ENCODE measurements at places on chromosomes 3 and 15.

GRCh38 chr3:180913581-180914404 lies 1.3 kb downstream of the FXR1 start:
- no peak for DNase-seq

DNA sequence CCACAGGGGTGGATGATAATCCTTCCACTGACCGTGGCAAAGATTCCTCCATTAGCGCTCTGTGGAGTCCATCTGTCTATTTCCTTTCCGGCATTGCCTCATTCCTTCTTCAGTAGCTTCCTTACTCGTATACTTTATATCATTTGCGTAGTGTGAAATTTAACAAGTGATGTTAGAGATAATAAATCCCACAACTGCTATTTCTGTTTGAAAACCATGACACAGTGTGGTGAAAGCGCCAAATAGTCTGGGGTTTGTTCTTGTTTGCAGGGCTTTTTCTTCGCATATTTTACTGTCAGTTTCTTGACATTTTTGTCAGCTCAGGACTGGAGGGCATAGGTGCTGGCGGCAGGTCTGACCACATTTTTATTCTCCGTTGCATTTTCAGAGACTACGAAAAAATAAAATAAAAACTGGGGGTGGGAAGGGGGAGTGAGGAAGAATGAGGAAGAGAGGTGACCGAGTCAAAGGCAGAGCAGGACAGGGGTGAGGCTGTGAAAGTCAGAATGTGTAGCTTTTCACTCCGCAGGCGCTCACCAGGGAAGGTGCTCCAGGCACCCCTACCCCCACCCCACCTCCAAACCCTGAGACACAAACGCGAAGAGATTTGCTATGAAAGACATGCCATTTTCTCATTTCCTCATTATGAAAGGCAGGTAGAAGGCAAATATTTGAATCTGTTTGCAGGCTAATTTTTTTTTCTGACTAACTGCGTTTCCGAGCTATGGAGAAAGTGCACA lies 965.0 kb downstream of the MCTP2 start:
- no peak for DNase-seq

DNA sequence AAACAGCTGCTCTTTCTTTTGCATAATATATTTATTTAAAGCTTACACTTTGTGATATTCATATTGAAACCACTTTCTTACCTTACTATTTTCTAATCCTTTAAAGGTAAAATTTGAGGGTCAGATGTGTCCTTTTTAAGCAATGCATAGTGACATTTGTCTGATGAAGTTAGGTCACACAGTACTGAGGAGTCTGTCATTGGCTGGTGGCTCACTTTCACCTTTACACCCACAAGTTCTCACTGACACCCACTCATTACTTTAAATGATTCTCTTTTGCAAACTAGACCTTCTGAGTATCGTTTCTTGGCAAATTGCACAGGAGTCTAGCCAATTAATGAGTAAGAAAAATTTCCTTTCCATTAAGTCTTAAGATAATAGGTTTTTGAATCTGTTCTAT lies 758.3 kb upstream of the ARPP21 start:
- DNase-seq = no peak

GRCh38 chr15:47473106-47473725 lies 244.1 kb upstream of the SEMA6D start:
- no peak for DNase-seq

- DNase-seq = no peak
Measured at GRCh38 chr3:59446775-59447465, 397.1 kb upstream of the CFAP20DC start.

DNA sequence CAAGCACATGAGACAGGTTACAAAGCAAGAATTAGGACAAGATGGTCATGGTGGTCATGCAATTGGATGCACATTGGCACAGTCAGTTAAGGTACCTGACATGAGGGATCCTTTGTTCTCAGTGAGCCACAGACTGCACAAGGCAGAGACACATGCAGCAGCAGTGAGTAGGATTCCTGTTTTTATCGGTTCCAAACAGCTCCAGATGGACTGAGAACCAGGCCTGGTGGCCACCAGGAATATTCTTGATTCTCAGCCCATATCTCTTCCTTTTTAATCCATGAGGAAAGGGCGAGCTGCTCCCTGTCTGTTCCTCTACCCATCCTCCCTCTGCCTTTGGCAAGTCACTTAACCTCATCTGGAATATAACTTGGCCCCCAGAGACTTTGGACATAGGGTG lies 410.8 kb downstream of the GAP43 start:
- DNase-seq = no peak

- DNase-seq = no peak
Measured at GRCh38 chr3:156834962-156835535, 8.9 kb downstream of the LEKR1 start.

- DNase-seq = no peak
Measured at GRCh38 chr3:21901484-21901883, 150.5 kb upstream of the ZNF385D start.

- no peak for DNase-seq
Measured at GRCh38 chr3:56921573-56922453, 120.1 kb upstream of the ARHGEF3 start.

DNA sequence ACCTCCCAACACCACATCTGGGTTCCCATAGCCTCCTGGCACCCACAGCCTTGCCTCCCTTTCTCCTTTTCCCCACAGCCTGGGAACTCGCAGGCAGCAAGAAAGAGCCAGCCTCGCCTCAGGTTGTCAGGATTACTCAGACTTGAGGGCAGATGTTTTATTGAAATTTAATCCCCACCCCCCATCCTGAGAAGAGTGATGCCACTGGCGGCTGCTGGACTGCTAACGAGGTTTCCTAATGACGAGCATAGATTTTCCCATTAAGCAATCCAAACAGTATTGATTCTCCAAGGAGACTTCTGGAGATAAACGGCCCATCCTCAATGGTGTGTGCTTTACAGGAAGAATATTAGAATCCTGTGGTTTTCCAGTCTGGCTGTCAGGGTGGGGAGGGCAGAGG lies 13.7 kb downstream of the SHF start:
- no peak for DNase-seq

Measured in SK-N-MC (cell line).